Lower leg skin (tissue), 4 donors: ENCODE measurements at places on chromosomes 2 and 18.
A peak's percentile ranks its signal among the peaks of the same experiment; 100 is the strongest.

- peak; percentile 80 for DNase-seq
These were observed 57.3 kb upstream of the ALPP start for GRCh38 chr2:232321156-232321816.

DNA sequence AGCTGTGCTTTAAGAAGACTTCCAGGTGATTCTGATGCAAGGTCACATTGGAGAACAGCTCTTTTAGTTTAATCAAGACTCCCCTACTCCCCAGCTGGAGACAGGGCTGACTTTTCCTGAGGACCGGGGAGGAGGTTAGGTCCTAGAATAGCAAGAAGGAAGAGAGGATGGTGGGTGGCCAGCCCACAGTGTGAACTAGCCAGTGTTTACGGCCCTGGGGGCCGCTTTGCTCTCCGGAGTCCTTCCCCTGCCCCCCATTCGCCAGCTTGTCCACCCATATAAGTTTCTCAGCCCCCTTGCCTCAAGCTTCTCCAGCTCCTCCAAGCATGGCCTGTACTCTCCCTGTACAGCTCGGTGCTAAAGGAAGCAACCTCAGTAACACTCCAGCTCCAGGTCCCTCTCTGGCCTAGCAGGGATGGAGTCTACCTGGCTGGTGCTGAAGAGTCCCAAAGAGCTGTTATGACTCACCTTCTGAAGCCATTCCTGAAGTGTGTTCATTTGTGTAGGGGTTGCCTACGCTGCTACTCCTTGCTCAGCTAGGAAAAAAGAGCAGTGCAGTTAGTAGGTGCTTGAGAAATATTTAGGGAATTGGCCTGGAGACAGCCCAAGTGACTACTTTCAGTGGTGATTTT is 7.9 kb downstream of the INPP4A start:
- DNase-seq = peak; percentile 64

DNA sequence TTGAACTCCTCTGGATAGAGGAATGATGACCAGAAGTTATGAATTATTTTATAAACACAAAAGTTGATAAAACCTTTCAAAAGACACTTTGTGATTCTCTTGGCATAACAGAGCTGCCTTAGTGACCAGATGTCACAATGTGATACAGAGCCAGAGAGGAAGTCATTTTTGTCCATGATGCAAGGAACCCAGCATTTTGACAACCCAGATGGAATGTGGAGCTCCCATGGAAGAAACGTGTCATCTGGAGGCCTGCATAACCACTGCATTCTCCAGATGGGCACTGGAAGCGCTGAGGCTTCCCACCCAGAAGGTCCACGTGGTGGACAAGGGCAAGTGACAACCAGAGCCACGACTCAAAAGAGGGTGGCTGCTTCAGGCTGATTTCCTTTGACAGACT is 30.1 kb downstream of the HRH4 start:
- DNase-seq = no peak

DNA sequence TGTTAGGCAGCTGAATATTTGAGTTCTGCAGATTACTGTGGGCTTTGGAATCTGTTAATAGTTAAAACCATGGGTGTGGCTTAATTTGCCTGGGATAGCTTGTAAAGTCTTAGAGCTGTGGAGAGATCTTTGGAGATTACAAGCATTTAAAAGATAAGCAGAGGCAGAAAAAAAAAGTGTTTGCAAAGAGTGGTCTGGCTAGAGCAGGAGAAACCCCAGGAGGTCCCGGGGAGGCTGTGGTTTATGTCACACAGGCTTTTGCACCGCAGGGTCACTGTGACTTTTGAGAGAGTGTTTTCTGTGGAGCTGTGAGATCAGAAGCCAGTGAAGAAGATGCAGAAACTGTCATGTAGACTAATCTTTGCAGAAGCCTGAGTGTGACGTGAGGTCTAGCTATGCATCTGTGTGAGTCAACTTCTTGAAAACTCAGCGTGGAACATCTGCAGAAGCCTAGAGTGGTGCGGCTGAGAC is 49.0 kb downstream of the SETBP1 start:
- DNase-seq = no peak

DNA sequence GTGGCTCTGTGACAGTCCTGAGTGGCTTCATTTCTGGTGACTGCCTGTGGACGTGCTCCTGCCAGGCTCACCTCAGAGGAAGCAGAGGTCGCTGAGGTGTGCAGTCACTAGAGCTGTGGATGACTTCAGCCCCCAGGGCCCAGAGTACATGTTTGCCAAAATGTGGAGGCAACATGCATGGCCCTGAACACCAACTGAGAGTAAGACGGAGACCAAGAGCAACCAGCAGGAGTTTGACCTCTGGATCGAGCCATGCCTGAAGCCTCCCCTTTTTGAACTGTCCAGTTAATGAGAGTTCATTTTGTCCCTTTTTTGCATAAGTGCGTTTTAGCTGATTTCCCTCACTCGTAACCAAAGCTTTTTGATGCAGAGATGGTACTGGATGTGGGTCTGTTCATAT is 184.9 kb downstream of the RTP5 start:
- peak; percentile 48 for DNase-seq

- DNase-seq = peak; percentile 31
These were observed 20.1 kb upstream of the CXCR1 start for GRCh38 chr2:218186876-218187275.

DNA sequence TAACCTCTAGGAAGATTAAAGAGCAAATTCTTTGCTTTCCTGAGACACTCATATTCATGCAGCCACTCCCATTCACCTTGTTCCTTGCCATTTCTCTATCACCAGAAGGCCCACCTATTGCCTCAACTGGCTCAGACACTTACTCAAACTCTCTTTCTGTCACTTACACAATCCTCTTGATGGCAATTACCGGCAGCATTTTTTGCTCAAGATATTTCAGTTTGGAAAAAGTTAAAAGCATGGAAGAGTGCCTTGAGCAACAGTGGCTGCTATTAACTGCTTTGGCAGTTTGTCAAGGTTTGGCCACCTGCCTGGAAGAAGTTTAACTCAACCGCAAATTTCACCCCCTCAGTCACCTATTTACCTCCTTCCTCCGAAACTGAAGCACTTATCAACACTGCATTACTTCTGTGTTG is 1104.0 kb upstream of the PIK3C3 start:
- DNase-seq = no peak

GRCh38 chr2:109128616-109129355 is at the start of gene SH3RF3:
Gene SH3RF3, plus strand, starts transcription at chr2:109129205.
- no peak for DNase-seq

GRCh38 chr2:11710632-11711353 is 35.6 kb upstream of the LPIN1 start:
- DNase-seq = no peak

DNA sequence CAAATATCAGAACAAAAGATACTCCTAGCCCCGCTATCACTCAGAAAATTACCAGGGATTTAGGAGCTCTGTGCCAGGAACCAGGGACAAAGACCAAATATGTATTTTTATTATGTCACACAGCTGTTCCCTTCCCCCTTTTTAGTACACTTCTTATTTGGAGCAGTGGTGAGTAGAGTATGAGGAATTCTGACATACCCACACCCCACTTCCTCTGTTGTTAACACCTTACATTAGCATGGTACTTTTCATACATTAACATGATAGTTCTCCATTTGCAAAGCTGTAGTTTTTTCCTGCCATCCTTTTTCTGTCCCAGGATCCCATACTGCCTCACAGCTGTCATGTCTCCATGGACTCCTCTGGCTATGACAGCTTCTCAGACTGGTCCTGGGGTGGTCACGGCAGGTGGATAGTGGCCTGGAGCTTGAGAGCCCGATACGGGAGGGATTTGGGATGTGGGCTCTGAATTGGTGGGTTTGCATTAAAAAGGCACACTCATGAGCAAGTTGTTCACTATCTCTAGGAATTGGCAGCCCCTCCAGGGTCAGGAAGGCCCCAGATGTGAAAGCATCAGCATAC is 100.2 kb downstream of the SH3RF3 start:
- no peak for DNase-seq

DNA sequence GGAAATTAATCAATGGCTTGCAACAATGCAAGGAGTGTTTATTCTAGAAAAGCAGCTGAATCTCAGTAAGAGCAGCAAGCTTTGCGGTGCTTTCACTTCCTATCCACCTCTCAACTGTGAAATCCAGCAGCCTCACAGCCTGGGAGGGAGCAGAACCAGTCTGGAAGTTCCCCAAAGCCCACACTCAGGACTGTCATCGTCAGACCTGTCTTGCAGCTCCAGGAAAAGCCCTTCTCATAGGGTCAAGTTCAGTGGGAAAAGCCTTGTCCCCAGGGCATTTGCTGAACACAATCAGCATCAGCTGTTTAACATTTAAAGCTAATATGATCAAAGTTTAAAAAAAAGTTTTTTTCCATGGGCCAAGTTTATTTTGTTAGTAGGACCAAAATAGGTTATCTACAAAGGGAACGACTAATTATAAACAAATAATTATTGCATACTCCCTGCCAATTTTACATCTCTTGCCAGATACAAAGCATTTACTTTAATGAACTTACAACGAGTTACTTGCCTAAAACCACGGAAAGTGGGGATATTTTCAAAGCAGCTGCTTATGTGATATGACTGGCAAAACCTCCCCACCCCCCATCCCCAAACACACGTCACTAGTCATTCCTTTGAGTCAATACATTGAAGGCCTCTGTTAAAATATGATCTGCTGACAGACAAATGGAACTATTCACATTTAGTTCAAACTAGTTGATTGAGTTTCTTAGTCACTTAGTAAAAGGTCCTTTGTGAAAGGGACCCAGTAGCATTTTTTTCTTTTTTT is 36.8 kb downstream of the PARD6G start:
- no peak for DNase-seq

DNA sequence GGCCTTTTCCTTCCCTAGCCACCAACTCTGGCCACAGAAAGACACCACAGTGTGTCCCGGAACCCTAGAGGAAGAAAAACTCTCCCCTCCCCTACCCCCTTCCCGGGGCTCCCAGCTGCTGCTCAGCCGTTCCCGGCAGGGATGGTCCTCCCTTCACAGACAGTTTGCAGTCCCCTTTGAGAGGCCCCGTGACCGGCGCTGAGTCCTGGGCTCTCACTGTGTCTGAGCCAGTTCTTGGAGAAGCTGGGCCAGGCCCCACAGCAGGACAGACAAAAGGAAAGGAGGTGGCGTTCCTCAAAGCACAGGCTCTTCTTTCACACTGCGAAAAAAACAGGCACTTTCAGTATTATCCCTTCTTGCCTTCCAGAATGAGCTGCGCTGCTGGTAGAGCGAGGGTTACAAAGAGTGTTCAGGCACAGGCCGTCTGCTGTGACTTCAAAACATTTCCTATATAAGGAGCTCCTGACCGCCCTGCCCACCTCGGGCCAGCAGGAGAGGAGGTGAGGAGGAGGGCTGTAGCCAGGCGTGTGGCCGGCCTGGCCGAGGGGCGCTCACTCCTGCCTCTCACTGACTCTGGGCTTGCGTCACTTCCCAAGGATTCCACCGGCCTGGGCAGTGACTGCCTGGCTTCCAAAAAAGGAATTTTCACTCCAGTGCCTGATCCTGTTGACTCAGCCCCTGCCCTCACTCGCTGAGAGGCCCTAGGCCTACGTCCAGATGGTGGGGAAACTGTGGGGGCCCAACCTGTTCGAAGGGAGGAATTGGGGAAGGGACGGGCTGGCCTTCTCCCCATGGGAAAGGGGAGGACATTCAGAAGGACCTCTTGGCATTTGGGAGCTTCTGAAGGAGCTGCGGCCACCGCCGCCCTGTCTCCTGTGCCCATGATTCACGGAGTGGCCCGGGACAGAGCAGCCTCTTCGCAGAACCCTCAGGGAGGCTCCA is 24.9 kb downstream of the CIDEA start:
- peak; percentile 95 for DNase-seq

DNA sequence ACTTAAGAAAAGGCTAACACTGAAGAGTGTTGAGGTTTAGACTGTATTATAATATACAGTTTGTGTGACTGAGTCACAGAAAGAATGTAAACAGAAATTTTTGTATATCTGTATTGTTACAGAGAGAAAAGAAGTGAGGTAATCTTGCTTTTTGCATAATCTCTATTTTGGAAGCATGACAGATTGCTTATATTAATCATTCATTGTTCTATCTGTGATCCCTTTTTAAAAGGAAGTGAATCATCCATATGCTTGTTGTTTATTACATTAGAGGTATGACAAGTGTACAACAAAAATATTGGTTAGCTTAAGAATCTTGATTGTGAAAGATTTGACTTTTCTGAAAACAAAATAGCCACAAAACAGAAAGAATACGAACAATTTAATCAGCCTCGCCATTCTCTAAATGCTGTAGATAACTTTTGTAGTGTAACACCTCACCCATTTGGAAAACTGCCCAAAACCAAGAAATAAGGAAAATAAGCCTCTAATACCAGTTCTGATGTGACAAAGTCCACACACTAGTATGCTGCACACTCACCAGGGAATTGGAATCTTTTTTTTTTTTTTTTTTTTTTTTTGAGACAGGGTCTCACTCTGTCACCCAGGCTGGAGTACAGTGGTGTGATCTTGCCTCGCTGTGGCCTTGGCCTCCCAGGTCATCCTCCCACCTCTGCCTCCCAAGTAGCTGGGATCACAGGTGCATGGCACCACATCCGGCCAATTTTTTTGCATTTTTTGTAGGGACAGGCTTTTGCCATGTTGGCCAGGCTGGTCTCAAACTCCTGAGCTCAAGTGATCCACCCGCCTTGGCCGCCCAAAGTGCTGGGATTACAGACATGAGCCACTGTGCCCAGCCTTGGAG is 91.5 kb upstream of the LPIN2 start:
- DNase-seq = no peak

DNA sequence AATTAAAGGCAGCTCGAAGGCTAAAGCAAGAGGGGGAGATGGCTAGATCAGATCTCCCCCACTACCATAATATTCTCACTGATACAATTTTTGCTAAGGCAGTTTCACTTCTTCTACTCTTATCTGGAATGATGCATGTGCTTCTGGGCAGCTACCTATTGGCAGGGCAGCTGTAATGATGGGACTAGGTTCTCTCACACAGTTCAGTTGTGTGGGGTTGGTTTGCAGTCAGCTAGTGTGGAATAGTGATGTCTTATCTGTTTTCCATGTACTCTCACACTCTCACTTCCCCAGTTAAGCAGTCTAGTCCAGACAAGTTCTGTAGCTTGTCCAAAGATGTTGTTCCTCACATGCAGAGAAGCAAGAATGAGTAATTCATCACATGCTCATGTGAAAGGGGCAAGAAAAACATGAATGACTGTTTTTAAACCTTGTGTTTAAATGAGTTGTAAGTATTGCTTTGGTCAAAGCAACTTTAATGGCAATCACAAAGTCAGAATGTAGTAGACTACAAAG is 836.1 kb downstream of the CBLN2 start:
- DNase-seq = no peak

DNA sequence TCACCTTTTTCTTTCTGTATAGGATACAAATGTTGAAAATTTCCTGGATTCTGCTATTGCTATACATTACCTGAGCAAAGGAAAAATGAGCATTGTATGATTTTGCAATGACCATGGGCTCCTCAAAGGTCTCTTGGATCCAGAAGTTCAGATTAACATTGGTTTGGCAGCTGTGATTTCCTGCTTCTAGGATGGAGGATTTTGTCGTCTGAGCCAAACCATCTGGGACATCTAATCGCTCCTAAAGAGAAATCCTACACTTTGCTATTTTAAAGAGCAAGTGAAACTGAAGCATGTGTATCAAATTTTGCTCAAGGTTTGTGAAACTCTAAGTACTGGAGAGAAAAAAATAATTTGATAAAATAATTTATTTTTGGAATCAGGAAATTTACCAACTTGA is 115.1 kb upstream of the ST6GAL2 start:
- DNase-seq = no peak

GRCh38 chr2:66539452-66539851 is 104.5 kb downstream of the MEIS1 start:
- no peak for DNase-seq
